ENCODE measurements at places on chromosomes 1 and 21.
A peak's percentile ranks its signal among the peaks of the same experiment; 100 is the strongest.

GRCh38 chr1:33410091-33410701 lies 20.7 kb downstream of the PHC2 start:
- peaks cover 25% of the 10 kb centered on the region for H3K4me1 ChIP-seq
- no peaks in the 10 kb centered on the region for H3K27me3 ChIP-seq
- peak overlapping the region; percentile 89 for H3K27ac ChIP-seq

- H3K36me3 ChIP-seq = no peaks in the 10 kb centered on the region
- H3K4me1 ChIP-seq = peaks cover 10% of the 10 kb centered on the region
- H3K27me3 ChIP-seq = peaks cover 29% of the 10 kb centered on the region
- H3K27ac ChIP-seq = no peak overlapping the region
Observed at GRCh38 chr1:206664740-206665139, 20.0 kb upstream of the MAPKAPK2 start.

DNA sequence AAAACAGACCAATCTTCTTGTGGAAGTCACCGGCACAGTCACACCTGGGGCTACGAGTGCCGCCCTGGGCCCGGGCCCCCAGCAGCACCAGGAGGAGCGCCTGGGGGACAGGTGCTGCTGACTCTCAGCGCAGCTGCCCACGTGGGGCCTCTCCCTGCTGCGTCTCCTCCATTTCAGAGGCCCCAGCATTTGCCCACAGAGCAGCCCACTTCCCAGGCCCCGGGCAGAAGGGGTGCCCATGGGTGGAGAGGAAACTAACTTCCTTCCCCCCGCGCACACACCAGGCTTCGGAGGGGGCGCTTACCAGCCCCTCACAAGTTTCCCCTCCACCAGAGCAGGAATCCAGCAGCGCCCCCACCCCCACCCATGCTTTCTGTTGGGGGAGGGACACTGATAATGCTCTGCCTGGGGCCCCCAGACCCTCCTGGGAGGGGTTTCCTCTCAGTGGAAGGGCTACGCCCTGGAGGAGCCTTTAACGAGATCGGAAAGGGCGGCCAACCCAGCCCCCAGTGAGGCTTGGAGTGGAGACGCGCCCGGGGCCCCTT lies 440 bp downstream of the TNFRSF25 start:
- H3K27me3 ChIP-seq = no peaks in the 10 kb centered on the region
- no peak for DNase-seq
- no peak overlapping the region for H3K27ac ChIP-seq
- no peaks in the 10 kb centered on the region for H3K4me1 ChIP-seq
- peaks cover 26% of the 10 kb centered on the region for H3K36me3 ChIP-seq

GRCh38 chr1:50620680-50621329 lies 197.6 kb upstream of the DMRTA2 start:
- H3K27ac ChIP-seq = no peak overlapping the region
- H3K4me3 ChIP-seq = no peak overlapping the region
- H3K36me3 ChIP-seq = no peaks in the 10 kb centered on the region

DNA sequence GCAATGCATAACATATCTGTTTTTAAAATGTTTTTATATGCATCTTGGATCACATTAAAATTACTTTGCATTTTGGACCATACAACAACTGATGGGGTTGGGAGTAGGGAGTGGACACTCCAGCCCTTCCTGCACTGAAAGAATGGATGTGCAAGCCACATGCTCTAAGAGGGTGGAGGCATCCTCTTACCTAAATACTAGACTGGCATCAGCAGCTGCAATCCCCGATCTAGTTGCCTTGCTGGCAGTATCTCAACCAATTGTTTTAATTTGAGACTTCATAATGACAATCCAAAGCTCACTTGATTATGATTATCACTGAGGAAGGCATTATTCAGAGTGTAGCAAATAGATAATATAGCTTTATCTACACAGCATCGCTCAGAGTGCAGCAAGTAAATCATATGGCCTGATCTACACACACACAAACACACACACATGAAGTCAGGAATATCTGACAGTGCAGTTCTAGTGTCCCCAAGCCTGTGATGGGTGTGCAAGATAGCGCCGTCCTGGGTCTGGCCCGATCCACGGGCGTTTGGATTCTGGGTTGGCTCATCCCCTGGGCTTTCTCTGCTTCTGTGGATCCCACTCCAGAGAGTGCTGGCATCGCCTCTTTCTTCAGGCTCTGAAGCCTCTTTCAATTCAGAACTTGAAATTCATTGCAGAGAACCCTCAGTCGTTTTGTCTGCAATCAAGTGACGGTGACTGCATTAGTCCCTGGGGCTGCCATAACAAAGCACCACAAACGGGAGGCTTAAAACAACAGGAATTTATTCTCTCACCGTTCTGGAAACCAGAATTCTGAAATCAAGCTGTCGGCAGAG lies 181.3 kb downstream of the ETS2 start:
- peaks cover 33% of the 10 kb centered on the region for H3K4me1 ChIP-seq
- no peak overlapping the region for H3K4me3 ChIP-seq
- no peaks in the 10 kb centered on the region for H3K36me3 ChIP-seq
- H3K27ac ChIP-seq = no peak overlapping the region
- H3K27me3 ChIP-seq = peaks cover 13% of the 10 kb centered on the region

- H3K36me3 ChIP-seq = no peaks in the 10 kb centered on the region
- H3K27ac ChIP-seq = no peak overlapping the region
- H3K4me1 ChIP-seq = no peaks in the 10 kb centered on the region
- no peak overlapping the region for H3K4me3 ChIP-seq
- H3K27me3 ChIP-seq = no peaks in the 10 kb centered on the region
- no peak for DNase-seq
Observed at GRCh38 chr1:199954699-199955098, 72.8 kb upstream of the NR5A2 start.

- no peak for DNase-seq
- H3K36me3 ChIP-seq = no peaks in the 10 kb centered on the region
- no peaks in the 10 kb centered on the region for H3K27me3 ChIP-seq
- peaks cover 8% of the 10 kb centered on the region for H3K4me1 ChIP-seq
- peak overlapping the region; percentile 39 for H3K27ac ChIP-seq
Observed at GRCh38 chr1:90370686-90371447, 346.2 kb downstream of the BARHL2 start.

DNA sequence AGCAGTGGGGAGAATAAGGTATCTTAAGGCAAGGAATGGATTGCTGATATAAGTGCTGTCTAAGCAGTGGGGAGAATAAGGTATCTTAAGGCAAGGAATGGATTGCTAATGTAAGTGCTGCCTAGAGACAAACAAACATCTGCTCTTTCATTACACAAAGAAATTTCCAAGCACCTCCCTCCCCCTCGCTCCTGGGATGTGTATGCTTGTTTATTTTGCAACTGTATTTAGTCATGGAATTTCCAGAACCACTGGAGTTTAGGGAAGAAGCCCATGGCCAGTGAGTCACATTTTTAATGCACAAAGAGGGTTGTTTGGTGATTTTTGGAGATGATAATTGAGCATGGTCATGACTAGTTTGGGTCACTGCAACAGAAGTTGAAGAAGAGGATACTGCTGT lies 21.5 kb downstream of the PDPN start:
- DNase-seq = no peak
- no peaks in the 10 kb centered on the region for H3K36me3 ChIP-seq
- H3K4me3 ChIP-seq = no peak overlapping the region
- no peaks in the 10 kb centered on the region for H3K27me3 ChIP-seq

DNA sequence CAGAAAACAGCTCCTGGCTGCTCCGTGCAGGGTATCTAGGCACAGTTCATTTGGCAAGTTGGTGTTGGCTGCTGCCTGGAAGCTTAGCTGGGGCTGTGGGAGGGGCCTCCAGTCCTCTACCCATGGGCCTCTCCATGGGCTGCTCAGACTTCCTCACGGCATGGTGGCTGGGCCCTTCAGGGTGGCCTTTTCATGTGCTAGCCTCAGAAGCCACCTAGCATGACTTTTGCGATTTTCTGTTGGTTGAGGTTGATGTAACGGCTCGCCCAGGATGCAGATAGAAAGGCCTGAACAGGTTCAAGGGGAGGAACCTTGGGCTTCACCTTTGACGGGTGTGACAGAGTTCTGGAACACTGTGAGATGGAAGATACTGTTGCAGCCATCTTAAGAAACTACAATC lies 25.8 kb upstream of the LHX4 start:
- peak; percentile 22 for DNase-seq
- H3K27me3 ChIP-seq = no peaks in the 10 kb centered on the region
- no peaks in the 10 kb centered on the region for H3K4me1 ChIP-seq
- no peak overlapping the region for H3K4me3 ChIP-seq
- peaks cover 6% of the 10 kb centered on the region for H3K36me3 ChIP-seq
- H3K27ac ChIP-seq = no peak overlapping the region

DNA sequence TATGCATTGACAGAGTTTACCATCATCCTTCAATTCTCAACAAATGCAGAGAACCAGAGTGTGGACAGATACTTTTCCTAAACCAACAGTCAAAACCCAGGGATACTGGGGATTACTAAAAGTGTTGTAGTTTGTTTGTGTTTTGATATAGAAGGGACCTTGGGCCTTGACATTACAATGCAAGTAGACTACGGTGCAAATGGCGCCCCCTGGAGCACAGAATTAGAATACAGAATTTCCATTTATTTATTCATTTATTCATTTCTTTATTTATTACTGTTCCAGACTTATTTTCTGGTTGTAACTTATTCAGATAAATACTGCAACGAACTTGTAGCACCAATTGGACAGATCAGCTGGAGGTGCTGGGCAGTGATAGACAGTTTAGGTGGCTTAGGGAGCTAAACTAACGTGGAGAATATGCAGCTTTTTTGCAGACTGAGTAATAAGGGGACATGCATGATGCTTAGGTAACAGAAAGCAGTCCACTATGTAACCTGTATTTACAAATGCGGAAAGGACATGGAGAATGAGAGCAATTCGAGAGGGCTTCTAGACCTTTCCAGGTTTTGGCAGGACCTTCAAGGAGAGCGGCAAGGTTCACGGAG lies 42.6 kb downstream of the KIRREL1 start:
- peaks cover 22% of the 10 kb centered on the region for H3K36me3 ChIP-seq
- H3K4me1 ChIP-seq = peaks cover 35% of the 10 kb centered on the region
- H3K27ac ChIP-seq = peak overlapping the region; percentile 4
- no peak overlapping the region for H3K4me3 ChIP-seq

GRCh38 chr1:181033799-181034451 lies at the start of gene MR1:
TSS of gene MR1 (plus strand) at chr1:181033983. CDS start at chr1:181034008, 25 bp downstream.
- H3K27me3 ChIP-seq = no peaks in the 10 kb centered on the region
- peaks cover 12% of the 10 kb centered on the region for H3K4me1 ChIP-seq
- peaks cover under 1% of the 10 kb centered on the region for H3K36me3 ChIP-seq
- peak; percentile 89 for DNase-seq
- H3K4me3 ChIP-seq = peak within 1 kb of the TSS; percentile 76

DNA sequence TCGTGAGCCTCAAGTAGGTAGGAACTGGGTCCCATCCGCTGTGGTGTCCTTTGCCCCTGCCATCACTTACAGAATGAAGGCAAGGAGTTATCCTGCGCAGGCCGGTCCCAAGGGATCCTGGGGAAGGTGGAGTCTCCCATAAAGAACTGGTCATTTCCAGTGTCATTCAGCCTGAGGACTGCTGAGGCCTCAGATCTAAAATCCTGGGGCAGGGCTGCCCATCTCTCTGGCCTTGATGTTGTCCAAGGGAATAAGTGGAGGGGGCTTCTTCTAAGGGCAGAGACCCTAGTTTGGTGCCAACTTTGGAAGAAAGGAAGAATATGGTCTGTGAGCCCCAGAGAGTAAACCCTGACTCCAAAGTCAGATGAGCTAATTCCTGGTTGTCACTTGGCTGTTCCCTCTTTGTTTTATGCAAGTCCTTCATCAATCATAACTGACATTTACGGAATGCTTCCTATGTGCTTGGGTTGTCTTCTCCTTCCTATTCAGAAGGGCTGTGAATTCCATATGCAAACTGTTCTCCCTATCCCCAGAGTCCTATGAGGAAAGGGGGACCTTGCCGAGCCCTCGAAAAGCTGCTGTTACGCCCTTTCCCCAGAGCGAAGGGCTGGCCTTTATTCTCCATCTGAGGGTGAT lies 6.9 kb downstream of the IFI6 start:
- no peaks in the 10 kb centered on the region for H3K27me3 ChIP-seq
- H3K4me3 ChIP-seq = no peak overlapping the region
- DNase-seq = no peak
- H3K36me3 ChIP-seq = no peaks in the 10 kb centered on the region

DNA sequence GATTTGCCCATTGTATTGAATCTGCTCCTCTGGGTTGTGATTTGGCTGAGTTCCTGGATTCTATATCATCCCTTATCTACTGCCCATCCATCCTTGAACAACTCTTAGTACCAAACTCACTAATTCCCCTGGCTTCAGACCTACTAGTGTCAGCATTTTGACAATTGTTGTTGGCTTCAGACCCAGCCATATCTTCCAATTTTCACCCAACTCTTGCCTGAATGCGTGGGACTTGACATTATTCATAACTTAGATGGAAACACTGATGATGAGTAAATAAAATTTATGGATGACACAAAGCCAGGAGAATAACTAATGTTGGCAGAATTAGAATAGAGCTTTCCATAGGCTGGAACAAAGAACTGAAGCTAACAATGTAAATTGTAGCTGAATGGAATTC lies 27.3 kb upstream of the EDEM3 start:
- no peaks in the 10 kb centered on the region for H3K36me3 ChIP-seq
- H3K27ac ChIP-seq = no peak overlapping the region
- H3K27me3 ChIP-seq = no peaks in the 10 kb centered on the region
- H3K4me1 ChIP-seq = no peaks in the 10 kb centered on the region

GRCh38 chr1:185565302-185565701 lies 168.9 kb upstream of the HMCN1 start:
- peak overlapping the region; percentile 33 for H3K27ac ChIP-seq
- no peak for DNase-seq
- peaks cover 25% of the 10 kb centered on the region for H3K4me1 ChIP-seq
- H3K4me3 ChIP-seq = no peak overlapping the region
- H3K27me3 ChIP-seq = no peaks in the 10 kb centered on the region
- H3K36me3 ChIP-seq = no peaks in the 10 kb centered on the region
